ENCODE measurements at places on chromosomes 16 and 17.

DNA sequence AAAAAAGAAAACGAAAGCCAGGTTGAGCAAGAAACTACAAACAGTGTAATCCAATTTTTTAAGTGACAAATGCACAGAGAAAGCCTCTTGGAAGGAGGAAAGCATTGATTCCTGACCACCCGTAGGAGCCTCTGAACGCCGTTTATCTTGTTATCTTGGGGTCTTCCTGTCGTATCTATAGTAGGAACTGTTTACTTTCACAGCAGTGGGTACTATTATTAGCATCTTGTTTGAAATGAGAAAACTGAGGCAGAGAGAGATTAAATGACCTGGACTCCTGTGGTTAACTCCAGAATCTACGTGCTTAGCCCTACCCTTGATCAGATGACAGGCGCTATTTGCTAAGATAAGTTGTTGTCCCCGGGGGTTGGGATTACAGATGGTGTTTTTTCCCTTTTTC lies 196.7 kb upstream of the FOXF1 start:
- DNase-seq = no peak

GRCh38 chr16:86241681-86242080 lies 268.6 kb upstream of the FOXF1 start:
- no peak for DNase-seq

GRCh38 chr16:54443352-54443751 lies 156.8 kb upstream of the IRX3 start:
- no peak for DNase-seq

DNA sequence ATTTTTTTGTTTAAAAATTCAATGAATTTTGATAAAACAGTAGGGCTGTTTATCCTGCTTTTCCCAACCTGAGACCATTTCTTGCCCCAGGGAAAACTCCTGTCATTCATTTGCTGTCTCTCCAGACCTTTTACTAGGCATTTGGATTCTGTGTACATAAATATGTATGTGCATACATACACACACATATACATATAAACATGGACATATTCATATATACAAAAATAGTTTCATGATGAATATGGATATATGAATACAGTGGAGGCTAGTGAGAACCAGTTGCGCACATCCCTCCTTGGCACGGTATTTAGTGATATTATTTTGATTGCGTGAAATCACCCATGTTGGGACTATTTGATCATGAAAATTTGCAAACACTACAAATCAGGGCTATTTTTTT lies 269.9 kb downstream of the BCAS3 start:
- DNase-seq = no peak

DNA sequence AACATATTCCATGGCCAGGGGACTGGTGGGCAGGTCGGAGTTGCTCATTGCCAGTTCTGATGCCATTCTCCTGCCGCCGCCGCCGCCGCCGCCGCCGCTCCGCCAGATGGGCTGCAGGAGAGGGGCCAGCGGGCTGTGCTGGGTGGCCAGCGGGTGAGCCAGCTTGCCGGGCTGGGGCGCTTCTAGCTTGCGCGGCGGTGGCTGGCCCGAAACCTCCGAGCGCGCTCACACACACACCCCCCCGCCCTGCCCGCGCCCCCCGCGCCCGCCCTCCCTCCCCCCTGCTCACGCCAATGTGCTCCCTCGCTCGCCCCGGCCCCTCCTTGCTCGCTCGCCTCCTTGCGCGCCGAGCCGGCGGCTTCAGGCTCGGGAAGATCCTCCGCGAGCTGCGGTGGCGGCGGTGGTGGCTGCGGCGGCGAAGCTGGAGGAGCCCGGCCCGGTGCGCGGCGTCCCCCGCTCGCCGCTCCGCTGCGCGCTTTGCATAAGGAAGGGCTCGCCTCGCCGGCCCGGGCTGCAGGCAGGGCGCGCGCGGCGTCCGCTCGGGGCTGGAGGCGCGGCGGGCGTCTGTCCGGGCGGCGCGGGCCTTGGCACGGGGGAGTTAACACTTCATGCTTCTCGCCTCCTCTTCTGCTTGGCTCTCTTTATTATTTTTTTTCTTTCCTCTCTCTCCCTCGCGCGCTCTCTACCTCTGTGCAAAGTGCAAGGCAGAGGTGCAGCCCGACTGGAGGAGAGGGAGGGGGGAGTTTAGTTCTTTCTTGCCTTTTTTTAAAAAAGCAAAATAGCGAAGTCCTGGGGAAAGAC lies 500 bp downstream of the MAF start:
- DNase-seq = peak; percentile 80

DNA sequence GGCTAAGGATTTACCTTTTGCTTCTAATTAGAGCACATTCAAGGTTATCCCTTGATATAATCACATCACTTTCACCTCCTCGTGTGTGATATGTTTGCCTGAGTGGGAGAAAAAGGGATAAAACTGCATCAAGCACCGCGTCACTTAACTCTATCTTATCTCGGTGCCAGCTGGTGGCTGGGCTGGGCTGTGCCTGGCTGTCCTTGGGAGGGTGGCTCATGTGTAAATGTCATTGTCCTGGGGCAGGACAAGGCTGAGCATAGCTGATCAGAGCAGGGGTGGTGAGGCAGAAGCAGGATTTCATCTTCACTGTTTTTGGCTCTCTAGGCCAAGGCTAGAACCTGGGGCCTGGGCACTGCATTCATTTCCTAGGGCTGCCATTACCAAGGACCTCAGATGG lies 105.3 kb downstream of the RAP1GAP2 start:
- DNase-seq = no peak

- no peak for DNase-seq
Observed at GRCh38 chr16:81709016-81709900, 69.8 kb upstream of the PLCG2 start.

DNA sequence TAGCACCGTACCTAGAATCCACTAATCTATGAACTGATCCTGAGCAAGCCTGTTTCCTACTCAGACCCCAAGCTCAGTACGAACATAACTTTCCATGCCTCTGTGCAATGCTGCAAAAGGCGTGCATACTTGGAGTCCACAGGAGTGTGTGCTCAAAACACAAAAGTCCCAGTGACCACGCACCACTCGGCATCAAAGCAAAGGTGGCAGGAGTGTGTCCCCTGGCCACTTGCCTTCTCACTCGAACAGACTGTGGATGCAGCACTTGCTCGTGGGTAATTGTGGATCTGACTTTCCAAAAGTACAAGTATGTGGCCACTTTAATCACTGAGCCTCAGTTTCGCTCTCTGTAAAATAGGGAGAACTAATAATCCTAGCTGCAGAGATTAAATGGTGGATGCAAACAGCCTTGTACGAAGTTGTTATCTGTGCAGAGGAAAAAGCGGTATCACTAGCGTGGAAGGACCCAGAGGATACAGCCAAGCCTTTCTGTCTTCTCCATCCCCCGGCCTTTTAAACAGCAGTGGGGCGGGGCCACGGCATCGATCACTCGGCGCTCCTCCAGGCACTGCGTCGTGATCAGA lies 311 bp upstream of the KDM8 start:
- DNase-seq = peak; percentile 61

- DNase-seq = no peak
Observed at GRCh38 chr16:14087590-14088154, 16.6 kb downstream of the MRTFB start.

GRCh38 chr16:84839054-84839453 lies 19.3 kb downstream of the CRISPLD2 start:
- DNase-seq = no peak

- no peak for DNase-seq
Observed at GRCh38 chr16:65124212-65124548, 2.3 kb upstream of the CDH11 start.

DNA sequence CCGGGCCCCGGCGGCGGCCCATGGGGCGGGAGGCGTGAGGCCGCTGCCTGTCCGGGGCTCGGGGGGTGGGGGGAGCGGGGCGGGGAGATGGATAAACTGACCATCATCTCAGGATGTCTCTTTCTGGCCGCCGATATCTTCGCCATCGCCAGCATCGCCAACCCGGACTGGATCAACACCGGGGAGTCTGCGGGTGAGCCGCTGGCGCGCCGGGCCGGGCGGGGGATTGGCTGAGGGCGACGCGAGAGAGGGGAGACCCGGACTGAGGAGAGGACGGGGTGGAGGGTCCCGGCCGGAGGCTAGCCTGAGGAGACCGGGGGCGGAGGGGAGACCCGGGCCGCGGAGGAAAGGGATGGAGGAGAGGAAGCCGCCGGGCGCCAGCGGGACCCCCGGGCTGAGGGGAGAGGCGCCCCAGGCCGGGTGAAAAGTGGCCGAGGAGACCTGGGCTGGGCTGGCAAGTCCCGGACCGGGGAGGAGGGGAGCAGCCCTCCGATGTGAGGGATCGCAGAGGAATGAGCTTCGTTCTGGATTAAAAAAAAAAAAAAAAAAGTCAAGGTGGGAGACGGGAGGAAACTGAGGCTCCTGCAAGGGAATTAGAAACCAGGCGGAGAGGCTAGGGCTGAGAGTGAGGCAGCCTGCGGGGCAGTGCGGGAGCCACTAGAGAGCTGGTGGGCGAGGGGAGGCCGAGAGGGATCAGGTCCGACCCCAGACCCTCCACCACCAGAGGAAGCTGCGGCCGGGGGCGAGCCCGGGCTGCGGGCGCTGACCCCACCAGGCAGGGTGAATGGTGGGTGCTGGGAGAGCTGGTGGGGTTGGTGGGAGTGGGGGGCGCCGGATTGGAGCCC lies 526 bp downstream of the MOSMO start:
- peak; percentile 69 for DNase-seq

DNA sequence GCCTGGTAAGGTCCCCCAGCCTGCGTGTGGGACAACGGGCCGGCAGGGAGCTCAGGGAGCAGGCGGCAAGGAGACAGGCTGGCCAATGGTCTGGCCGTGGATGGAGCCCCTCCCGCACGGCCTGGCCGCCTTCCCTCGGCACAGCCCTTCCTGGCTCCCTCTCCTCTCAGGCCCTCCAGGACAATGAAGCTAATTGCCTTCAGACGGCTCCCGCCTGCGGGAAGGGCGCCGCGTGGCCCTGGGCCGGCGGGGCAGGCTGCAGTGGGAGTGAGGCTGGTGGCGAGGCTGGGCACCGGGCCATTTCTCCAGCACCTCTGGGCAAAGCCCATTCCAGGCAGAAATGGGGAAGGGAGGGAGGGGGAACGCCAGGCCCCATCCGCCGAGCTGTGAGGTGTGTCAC lies 50.9 kb downstream of the ENGASE start:
- no peak for DNase-seq

- DNase-seq = no peak
Observed at GRCh38 chr17:7992924-7993323, 9.5 kb upstream of the GUCY2D start.

DNA sequence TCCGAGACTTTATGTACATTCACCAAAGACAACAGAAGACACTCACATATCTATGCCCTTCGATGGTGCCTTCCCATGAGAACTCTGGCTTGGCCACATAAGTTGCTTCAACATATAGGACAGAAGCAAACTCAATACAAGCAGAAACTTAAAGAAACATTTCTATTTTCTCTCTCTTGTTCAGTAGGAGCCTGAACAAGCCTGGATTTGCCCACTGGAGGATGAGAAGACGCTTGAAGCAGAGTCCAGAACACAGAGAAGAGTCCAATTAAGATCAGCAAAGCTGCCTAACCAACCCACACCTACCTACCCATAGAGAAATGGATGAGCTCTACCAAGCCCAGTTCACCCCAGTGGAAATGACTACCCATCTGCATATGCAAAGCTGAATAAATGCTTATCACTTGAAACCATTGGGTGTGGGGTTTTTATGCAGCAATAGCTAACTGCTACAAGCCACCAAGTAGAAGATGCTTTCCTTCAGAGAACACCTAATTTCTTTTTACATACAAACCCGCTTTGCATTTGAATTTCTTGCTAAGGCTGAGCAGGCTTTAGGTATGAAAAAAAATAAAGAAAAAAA lies 337.9 kb upstream of the DYNLRB2 start:
- DNase-seq = no peak

- DNase-seq = no peak
Observed at GRCh38 chr16:86919078-86919477, 340.7 kb downstream of the FOXL1 start.

GRCh38 chr17:9016941-9017552 lies 4.3 kb upstream of the NTN1 start:
- peak; percentile 53 for DNase-seq
